CD4-positive, alpha-beta T cell treated with Interleukin-6 at 100 ng/mL for 8 hours (primary cell): ENCODE measurements at places on chromosomes 3 and 15.

GRCh38 chr3:157248590-157249422, 88.9 kb upstream of the CCNL1 start:
- no peak for DNase-seq

- no peak for DNase-seq
These were observed 14.9 kb downstream of the SERPINI1 start for GRCh38 chr3:167750272-167750971.

DNA sequence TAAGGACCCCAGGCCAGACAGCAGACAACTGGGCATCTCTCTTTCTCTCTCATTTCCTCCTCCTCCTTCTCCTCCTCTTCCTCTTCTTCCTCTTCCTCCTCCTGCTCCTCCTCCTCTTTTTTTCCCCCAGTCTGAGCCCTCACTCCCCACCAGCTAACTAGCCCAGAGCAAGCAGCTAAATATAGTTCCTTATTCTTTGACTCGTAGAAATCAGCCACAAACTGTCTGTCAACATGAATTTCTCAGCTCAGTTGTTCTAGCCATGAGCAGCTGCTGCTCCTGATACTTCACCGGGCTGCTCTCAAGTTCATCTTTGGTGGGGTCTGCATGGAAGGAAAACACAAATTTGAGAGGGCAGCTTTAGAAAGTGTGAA, 19.2 kb upstream of the LOXL1 start:
- no peak for DNase-seq

DNA sequence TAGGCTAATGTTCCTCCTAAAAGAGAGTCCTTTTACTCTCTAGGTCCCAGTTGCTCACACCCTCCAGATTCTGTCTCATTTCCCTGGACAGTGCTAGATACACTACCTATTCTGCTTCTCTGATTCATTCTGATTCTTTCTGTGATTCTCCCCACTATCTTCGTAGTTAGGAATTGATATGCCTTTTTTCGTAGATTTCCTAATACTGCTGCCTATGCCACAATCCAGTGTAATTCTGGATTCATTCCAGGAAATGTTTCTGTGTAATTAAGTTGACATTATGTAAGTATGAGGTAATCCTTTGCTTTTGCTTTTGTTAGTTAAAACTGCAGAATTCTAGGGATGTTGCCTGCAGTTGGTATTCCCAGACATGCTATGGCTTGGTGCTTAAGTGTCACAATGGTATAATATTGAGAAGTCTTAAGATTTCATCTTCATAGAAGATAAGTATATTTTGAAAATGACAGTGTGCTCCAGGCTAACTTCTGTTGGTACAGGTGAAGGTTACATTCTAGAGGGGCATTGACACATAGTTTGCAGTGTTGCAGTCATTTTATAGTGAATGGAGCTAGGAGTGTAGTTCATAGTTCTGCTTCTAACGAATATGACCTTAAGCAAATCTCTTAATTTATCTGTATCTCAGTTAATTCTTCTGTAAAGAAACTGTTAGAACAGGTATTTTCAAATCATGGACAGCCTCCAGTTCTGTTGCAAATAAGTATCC, 54.3 kb downstream of the RIOX2 start:
- no peak for DNase-seq

DNA sequence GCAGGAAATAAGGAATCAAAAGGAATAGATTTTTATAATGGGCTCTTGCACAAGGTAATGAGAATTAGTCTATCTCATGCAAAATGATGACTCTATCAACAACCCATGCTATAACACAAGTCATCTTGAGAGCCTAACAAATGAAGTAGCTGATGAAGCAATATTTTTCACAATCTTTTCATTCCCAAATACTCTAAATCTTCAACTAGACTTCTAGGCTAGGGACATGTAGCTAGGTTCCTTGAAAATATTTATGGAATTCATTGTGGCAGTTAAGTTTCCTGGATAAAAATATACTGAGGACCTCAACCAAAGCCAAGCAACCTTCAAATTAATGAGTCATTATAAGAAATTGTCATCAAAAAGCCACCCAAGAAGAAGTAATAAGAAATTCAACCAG, 55.4 kb downstream of the DCBLD2 start:
- DNase-seq: no peak

GRCh38 chr3:188956839-188957489, 214.8 kb upstream of the TPRG1 start:
- DNase-seq: peak; percentile 24

DNA sequence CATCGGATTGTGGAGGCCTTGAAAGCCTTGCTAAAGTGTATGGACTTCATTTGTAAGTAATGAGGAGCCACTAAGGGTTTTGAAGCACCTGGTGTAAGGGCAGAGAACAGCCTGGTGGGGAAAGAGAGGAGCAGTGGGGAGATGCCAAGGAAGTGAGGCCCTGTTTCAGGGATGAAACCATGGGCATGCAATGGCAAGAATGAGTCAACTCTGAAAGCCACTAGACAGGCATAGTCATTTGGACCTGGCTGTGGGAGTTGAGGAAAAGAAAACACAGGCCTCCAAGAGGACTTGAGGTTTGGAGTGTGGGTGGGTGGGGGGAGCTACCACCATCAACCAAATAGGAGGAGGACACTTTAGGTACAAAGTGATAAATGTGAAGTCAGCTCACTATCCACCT, 7.6 kb downstream of the XCR1 start:
- DNase-seq: no peak

DNA sequence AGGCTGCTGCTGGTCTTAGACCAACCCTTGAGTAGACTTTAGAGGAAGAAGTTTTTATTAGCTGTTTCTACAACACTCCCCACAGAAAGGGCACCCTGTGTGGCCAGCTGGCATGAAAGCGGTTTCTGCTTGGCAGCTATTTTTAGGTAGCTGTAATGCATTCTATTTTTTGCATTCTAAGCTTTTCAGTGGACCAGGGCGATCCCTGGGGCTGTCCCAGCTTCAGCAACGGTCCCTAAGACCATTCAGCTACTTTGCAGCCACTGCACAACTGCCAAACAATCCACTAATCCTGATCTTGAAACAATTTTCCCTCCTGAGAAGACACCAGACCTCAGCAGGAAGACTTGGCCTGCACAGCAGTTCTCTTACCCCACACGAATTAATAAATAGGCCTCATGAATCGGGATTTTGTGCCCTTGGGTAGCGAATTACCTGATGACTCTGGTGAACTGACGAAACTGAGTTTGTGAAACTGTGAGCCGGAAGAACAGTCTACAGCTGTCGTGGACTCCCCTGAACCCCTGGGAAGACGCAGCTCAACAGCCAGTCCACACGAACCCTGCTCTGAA, 14.6 kb upstream of the TFRC start:
- no peak for DNase-seq

- DNase-seq: no peak
These were observed 351 bp downstream of the INSYN1 start for GRCh38 chr15:73752806-73753193.

DNA sequence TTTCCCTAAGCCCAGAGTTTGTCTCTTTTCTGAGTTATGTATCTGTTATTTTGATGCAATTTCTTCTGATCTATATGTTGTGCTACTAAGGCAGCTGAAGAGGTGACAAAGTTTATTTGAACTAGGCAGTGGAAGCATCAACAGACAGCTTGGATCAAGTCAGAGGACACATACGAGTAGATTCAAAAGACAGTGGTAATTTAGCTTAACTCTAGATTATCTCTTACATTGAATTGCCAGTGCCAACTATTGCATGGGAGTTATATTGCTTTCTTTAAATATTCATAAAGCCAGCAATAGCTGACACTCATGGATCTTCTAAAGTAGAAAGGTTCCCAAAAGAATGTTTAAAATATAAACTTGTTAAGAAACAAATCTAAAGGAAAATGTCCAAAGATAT, 37.3 kb upstream of the CCDC66 start:
- no peak for DNase-seq

DNA sequence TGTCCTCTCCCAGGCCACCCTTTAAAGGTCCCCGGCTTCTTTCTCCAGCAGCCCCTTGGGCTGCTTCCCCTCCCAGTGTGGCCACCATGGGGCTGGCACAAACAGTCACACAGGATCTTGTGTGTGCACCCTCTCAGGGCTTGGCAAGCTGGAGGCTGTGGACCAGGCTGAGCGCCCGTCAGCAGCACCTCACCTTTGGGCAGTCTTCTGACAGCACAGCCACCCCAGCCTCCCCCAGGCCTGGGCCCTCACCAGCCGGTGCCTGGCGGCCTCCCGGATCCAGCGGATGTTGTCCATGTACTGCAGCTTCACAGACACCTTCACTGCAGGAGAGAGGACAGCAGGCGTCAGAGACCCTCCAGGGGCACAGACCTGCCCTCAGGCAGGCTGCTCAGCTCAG, 20.1 kb upstream of the ZXDC start:
- DNase-seq: no peak

GRCh38 chr15:69750253-69750652, 297.6 kb downstream of the RPLP1 start:
- DNase-seq: no peak

GRCh38 chr3:71597286-71597685, 13.8 kb upstream of the FOXP1 start:
- no peak for DNase-seq

GRCh38 chr3:146577662-146578061, 27.5 kb downstream of the PLSCR5 start:
- DNase-seq: peak; percentile 7

GRCh38 chr3:100973594-100973993, 19.6 kb downstream of the ABI3BP start:
- DNase-seq: no peak

GRCh38 chr3:133469140-133469731, 69.4 kb downstream of the BFSP2 start:
- DNase-seq: no peak

DNA sequence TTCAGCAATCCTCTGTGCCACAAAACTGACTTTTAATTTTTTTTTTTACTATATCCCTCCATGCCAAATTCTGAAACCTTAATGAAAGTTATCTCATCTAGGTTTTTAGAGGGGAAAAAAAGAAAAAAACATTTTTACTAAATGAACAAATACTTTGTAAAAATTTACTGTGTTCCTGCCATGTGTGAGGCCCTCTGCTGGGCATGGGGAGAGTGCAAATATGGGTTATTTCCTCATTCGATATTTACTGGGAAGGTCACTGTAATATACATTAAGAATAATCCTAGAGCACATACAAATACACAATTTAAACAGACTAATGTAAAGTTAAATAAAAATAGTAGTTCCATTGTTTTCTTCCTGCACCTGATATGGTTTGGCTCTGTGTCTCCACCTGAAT, 215.0 kb downstream of the GRM7 start:
- DNase-seq: no peak

- no peak for DNase-seq
These were observed 6.3 kb downstream of the XIRP1 start for GRCh38 chr3:39185959-39186691.

- no peak for DNase-seq
These were observed 112.1 kb downstream of the KLF13 start for GRCh38 chr15:31438601-31439265.

DNA sequence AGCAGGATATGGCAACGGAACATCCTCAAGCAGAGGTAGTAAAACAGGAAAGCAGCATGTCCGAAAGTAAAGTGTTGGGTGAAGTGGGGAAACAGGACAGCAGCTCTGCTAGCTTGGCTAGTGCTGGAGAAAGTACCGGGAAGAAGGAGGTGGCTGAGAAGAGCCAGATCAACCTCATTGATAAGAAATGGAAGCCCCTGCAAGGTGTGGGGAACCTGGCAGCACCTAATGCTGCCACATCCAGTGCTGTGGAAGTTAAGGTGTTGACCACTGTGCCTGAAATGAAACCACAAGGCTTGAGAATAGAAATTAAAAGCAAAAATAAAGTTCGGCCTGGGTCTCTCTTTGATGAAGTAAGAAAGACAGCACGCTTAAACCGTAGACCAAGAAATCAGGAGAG, 14.3 kb upstream of the ZBTB47 start:
- DNase-seq: no peak

DNA sequence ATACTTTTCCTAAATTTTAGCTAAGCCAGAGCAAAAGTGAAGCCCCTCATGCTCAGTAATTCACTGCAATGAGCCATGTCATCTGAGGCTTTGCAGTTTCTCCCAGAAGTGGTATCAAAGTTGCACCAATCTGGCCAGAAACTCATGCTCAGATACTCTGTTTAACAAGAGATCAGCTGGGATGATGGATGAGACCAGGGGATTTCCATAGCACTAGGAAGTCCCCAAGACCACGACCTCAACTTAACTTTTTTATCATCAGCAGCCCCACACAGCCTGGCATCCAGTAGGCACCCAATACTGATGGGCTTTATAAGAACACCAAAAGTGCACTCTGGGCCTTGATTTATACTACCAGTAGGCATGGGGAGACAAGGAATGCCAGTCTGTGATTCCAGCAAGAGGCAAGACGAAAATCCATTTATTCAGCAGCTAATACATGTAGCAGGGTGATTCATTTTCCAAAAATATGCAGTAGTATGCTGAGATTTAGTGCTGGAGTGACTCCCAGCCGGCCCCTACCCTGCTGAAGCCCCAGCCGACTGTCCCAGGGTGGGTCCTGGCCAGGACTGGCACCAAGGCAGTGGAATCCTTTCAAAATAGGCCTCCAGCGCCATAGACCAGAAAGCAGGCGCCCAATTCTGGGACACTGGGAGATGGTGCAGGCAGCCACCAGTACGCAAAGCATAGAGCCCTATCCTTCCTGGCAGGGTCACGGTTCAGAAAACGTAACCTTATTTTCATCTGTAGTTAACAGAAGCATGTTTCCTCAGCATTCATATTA, 612 bp upstream of the LDHAL6B start:
- DNase-seq: no peak

- DNase-seq: no peak
These were observed 46.7 kb downstream of the PRTG start for GRCh38 chr15:55696221-55696620.

DNA sequence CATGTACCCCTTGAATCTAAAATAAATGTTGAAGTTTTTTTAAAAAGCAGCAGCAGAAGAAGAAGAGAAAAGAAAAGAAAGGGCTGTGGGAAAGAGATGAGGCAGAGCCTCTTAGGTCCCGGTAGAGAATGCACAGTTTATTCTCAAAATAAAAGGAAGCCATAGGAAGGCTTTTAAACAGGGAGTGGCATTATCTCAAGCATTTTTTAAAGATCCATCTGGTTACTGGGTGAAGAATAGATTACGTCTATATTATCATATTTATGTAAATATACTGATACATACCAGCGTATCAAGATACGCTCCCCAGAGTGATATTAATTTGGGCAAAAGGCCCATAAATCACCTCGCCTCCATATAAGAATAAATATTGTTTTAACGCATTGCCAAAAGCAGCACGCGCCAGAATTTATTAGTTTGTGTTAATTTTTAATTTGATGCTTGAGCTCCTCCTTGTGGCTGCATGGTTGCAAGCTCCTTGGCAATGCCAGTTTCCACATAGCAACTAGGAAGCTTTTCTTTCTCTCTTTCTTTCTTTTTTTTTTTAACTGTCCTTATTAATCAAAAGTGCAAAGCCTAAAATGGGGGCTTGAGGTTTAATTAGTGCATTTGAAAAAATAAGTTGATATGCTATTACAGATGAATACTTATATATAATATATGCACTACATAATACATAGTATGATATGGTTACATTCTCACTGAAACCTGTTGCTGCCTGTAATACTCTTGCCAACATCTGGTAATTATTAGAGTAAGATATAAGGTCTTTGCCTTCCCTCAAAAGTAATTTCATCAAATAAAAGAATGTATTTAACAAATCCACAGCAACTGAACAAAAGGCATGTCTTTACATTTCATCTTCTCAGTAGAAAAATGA, 242.8 kb upstream of the UBE2E2 start:
- no peak for DNase-seq

GRCh38 chr15:50380089-50380488, 25.1 kb upstream of the GABPB1 start:
- no peak for DNase-seq

GRCh38 chr3:124372775-124373174, 357.5 kb upstream of the UMPS start:
- DNase-seq: no peak
